ENCODE measurements at places on chromosomes 7 and 10.

DNA sequence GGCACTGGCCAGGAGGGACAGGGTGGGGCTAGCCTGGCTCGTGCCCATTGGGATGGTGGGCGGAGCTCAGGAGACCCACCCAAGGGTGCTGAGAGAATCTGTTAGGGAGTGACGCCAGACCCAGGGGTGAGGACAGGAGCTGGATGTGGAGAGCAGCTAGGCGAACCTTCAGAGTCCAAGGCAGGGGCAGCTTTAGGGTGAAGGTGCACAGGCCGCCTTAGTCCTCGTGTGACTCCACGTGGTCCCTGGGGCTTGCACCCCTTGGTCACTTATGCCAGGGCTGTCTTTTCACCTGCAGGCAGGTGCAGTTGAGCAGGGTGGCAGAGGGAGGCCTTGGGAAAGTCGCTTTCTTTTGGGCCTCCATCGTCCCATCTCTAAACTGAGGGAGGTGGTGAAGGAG lies 4.3 kb downstream of the RAMP3 start:
- no peak for DNase-seq

GRCh38 chr7:131057015-131057793 lies 270.5 kb upstream of the MKLN1 start:
- DNase-seq, result peak; percentile 78

GRCh38 chr10:123135415-123136141 lies at the start of gene HMX3:
Gene HMX3 (plus strand): TSS chr10:123135970. CDS start chr10:123136051, 81 bp downstream.
- DNase-seq, result peak; percentile 27

GRCh38 chr7:103637726-103638125 lies 191.7 kb upstream of the SLC26A5 start:
- DNase-seq, result no peak

GRCh38 chr7:36638140-36638539 lies 86.2 kb downstream of the AOAH start:
- no peak for DNase-seq

DNA sequence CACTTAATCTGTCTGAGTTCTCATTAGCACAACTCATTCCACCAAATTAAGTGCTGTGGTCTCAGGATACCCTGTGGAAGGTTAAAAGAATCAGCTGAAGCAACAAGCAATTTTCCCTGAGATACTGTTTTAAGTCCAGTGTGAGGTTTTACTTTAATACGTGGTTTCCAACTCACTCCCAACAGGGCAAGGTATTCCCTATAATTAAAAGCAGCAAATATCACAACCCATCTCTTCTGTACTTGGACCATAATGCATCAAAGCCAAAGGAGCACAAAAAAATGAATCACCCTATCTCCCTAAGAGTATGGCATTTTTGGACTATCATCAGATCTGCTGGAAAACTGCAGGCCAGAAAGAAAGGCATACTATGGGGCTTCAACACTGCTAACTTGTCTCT lies 4.9 kb downstream of the CADPS2 start:
- no peak for DNase-seq

DNA sequence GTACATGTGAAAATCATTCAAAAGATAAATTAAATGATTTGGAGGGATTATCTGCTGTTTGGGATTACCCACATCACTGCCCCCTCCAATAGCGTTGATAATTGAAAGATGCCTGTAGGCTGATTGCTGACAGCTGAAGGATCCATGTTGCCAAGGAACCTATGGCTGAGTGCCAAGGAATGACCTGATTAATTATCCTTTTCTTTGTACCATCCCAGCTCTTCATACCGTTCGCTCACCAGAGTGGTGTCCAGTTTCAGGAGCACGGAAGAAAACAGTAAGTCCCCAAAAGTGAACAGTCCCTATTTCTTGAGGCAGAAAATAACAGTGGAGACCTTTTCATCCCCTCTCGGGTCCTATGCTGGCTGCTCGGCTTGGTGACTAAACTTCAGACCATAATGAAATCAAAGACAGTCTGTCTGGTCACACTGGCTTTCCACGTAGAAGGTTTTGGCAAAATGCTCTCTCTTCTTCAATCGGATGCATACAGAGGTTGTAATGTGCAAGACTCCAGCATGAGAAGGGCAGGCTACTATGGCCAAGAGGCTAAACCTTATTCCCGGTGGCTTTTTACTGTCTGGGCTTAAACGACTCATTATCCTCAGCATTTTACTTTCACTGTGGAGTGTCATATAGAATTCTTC lies 108.8 kb downstream of the SPAG6 start:
- DNase-seq, result no peak

DNA sequence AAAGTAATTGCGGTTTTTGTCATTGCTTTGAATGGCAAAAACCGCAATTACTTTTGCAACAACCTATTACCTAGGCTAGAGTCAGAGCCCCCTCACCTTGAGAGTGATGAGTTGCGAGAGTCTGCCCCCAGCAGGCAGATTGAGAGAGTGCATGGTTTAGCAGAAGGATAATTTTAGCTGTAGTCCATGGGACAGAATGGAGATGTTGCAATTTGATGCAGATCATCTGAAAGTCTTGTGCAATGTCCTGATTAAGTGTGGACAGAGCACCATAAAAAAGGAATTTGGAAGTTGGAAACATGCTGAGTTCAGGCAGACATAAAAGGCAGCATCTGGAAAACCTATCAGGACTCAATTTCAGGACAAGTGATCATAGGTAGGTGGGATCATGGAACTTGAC lies 48.7 kb downstream of the GPR141 start:
- no peak for DNase-seq

GRCh38 chr7:105678811-105679495 lies 97.7 kb upstream of the EFCAB10 start:
- peak; percentile 11 for DNase-seq

DNA sequence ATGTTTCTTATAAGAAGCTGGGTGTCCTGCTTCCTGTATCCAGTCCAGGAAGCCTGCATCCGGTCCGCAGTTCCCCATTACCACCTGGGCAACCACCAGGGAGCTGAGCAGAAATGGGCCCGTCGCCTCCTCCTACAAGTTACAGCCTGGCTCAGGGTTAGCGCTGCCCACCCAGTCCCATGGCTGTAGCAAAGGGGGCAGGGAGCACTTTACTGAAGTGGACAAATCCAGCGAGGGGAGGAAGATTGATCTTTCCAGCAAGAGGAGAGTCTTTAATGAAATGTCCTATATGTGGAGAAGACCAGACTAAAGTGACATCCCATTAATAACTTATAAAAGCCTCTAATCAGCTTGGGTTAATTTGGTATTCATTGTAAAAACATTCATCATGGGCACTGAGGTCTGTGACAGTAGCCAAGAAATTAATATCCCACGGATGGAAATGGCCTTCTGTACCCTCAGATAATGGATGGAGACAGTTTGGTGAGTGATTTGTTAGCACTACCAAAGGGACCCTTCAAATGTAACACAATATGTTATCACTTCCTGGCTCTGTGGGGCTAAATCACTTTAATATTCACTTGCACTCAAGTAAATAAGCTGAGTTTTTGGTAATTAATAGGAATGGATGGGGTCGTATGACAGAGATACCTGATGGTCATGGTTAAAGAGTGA lies 323.4 kb downstream of the PAXIP1 start:
- DNase-seq, result no peak

DNA sequence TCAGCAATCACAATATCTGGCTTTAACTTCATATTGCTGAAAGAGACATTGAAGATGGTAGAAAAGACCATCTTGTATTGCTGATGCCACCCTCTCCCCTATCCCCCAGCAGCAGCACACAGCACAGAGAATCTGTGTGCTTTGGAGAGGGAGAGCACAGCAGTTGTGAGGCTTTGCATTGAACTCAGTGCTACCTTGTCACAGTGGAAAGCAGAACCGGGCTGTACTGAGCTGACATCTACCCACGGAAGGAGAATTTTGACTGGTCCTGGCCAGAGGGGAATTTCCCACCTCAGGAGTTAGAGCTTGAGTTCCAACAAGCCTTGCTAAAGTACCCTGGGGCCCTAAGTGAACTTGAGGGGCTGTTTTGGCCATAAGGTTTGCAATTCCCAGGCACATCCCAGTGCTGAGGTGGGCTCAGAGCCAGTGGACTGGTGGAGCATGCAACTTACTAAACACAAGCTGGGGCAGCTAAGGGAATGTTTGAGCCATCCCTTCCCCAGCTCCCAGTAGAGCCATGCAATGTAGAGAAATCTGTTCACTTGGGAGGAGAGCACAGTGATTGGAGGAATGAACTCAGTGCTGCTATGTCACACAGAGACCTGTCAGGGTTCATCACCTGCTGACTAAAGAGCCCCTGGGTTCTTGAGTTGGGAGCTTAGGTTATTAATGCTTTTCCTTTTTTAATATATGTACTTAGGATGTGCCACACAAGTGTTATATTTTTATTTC lies 62.1 kb downstream of the OR13A1 start:
- DNase-seq, result no peak

GRCh38 chr10:29827512-29827911 lies 192.7 kb upstream of the SVIL start:
- DNase-seq, result no peak

DNA sequence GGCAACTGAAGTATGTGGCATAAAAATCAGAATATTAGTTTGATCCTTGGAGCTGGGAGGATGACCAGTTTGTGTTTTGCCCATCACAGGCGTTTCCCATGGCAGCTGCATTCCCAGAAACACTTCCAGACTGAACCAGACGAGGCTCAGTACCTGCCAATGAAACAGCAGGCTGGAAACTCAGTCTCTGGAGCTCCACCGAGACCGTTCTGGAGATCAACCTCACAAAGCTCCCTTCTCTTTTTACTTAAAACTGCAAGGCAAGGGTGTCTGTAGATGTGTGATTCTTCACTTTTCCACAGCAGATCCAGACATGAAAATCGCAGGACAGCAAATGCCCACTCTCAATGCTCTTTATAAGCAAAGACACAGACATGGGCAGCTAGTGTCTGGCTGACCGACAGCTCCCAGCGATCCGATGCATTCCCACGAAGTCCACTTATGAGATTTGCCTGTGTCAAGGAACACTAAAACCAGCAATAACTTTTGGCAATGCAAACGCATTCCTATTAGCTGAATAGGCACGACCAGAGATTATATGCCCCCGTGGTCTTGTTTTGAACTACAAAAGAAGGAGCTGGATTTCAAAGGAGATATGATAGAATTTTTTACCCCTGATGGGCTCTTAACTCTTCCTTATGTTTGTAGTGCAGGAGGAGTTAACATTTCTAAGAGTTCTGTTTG lies 72.6 kb downstream of the ADAM12 start:
- no peak for DNase-seq

DNA sequence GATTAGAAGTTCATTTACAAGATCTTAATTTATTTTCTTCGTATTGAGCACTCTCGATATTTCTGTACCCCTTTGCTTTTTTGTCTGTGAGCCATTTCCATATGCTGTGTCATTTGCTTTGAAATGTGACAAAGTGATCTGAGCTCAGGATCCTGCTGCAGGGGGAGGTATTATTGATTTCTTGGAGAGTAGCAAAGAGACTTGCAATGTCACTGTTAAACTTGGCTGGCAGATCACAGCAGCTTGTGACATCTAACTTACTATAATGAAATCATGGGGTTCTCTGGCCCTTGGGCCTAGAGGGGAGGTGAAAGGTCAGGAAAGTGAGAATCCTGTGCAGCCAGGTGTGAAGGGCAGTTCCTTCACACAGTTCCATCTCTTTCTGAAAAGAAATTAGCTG lies 923.4 kb downstream of the REEP3 start:
- no peak for DNase-seq

GRCh38 chr10:71005337-71006305 lies 117.3 kb upstream of the PCBD1 start:
- no peak for DNase-seq

DNA sequence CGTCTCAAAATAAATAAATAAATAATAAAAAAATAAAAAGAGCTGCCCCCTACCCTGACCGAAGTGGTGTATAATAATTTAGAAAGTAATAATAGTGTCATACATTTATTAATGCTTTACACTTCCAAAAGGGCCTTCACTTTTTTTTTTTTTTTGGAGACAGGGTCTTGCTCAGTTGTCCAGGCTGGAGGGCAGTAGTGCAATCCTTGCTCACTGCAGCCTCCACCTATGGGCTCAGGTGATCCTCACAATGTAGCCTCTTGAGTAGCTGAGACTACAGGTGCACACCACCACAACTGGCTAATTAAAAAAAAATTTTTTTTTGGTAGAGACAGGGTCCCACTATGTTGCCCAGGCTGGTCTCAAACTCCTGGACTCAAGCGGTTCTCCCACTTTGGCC lies 1.4 kb downstream of the FAM149B1 start:
- DNase-seq, result no peak

- no peak for DNase-seq
These were observed 96.2 kb upstream of the KAT6B start for GRCh38 chr10:74730246-74730645.

DNA sequence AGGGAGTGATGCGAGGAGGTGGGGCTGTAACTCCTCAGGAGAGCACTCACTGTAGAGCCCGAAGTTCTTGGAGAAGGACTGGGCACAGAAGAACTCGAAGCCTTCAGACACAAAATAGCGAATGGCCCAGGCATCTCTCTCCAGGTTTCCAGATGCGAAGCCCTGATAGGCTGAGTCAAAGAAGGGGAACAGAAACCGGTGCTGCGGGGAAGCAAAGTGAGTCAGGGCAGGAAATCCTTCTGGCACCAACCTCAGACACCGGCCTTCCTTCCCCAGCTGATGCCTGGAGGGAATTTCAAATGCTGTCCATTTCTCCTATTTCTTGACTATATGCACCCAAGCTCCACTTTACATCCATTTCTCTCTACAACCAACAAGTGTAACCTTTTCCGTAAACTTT lies 26.8 kb downstream of the GOT1 start:
- DNase-seq, result no peak

GRCh38 chr7:142539901-142540300 lies 209.4 kb upstream of the PRSS1 start:
- DNase-seq, result no peak

DNA sequence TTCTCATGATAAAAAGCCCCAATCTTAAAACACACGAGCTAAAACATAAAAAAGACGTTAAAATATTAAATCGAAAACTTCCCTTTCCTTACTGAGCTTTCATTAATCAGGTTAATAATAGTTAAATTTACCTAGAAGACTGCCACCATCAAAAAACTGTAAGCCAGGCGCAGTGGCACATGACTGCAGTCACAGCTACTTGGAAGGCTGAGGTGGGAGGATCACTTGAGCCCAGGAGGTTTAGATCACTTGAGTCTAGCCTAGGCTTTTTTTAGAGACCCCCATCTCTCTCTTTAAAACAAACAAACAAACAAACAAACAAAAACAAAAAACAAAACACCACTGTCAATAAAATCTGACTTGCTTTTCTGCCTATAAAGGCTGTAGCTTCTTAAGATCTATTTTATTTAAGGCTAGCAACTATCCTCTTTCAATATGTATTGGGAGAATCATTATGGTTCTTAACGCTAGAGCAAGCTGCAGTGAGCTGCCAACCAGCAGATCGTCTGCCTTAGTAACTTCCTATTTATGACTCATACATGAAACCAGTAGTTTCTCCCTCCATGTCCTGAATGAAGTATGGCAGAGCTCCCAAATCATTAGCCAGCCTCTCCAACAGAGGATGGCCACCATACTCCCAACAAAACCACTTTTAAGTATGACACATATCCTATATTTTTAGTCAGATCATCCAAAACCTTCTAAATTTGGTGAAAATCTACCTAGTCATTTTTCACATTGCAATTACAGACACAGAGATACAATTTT lies 163.7 kb downstream of the SRPK2 start:
- DNase-seq, result no peak

GRCh38 chr10:131251146-131251541 lies 60.4 kb downstream of the TCERG1L start:
- no peak for DNase-seq

- DNase-seq, result no peak
These were observed 14.3 kb downstream of the CALML3 start for GRCh38 chr10:5538892-5539651.

Data from stimulated activated naive CD4-positive, alpha-beta T cell (primary cell).